ENCODE measurements at places on chromosomes 5 and 9.

- DNase-seq = no peak
Observed at GRCh38 chr9:127919253-127919815, 2.5 kb upstream of the ST6GALNAC4 start.

- DNase-seq = no peak
Observed at GRCh38 chr5:56202483-56202882, 30.6 kb downstream of the ANKRD55 start.

GRCh38 chr9:81847181-81847915 lies 80.9 kb upstream of the SPATA31D4 start:
- no peak for DNase-seq

DNA sequence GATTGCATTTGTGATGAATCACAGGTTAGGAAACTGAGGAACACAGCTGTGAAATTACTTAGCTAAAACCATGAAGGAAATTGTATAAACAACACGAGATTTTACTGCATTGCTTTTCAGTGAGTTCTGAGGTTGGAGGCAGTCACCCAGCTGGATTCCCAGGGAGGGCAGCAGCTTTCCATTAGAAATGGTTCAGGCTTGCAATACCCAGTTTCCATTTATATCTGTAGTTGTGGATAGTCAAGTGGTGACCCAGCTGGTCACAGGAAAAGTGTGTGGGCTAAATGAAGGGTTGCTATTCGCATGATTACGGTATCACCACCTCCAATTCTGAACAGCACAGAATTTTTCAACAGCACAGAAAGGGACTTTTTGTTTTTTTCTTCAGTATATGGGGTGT lies 34.3 kb upstream of the SPATA31D4 start:
- no peak for DNase-seq

GRCh38 chr9:127539259-127539981 lies 72.7 kb upstream of the STXBP1 start:
- DNase-seq = no peak

DNA sequence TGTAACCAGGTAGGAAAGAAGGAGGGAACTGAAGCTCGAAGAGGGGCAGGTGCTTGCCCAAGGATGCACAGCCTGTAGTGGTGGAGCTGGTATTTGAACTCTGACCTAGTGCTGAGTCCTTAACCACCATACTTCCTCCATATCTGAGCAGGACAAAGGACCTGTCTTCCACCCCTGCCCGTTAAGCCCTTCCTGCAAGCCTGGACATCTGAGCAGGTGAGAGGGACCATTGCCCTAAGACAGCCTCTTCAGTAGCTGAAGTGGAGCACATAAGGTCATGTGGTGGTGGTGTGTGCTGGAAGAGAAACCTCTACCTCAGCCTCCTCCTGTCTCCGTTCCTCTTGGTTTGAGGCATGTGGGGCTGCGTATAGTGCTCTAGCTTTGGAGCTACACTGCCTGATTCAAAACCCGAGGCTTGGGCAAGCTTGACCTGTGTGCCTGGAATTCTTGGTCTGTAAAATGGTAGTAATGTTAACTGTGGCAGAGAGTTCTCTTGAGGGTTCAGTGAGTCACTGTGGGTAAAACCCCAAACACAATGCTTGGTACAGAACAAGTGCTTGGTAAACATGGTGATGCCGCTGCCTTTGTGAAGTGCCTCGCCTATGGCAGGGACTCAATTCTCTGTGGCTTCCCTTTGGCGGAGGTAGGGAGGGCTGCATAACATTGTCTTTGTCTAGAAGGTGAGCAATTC lies 7.4 kb downstream of the GALNT10 start:
- DNase-seq = peak; percentile 68

- no peak for DNase-seq
Observed at GRCh38 chr5:140189977-140190871, 15.2 kb downstream of the CYSTM1 start.

DNA sequence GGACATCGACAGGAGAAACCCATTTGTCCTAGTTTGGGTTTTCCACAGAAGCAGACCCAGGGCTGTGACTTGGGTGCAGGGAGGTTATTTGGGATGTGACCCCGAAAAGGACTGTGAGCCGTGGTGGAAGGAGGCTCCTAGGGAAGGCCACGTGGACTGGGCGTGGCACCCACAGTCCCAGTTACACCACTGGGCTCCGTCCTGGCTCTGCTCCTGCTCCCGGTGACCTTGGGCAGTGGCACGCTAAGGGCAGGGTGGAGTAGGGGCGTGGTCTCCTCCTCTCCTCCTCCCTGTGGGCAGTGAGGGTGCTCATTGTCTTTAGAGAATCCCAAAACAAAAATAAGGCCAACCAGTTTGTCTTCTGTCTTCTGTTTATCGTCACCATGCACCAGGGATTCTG lies 190.1 kb downstream of the GADD45G start:
- DNase-seq = no peak

DNA sequence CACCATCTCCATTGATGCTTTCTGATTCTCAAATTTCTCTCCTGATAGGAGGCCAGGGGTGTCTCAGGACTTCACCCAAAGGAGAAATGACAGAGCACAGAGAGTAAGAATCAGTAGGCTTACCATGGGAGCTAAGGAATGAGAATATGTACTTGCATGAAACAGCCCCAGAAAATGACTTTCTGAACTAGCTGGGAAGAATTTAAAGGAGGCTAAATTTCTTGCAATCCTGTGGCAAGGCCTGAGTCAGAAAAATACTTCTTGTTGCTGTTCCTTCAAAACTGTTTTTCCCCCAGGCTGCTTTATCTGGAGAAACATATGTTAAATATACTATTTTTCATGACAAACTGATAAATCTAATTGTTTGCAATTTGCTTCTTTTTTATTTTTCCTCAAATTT lies 53.4 kb upstream of the FBXL7 start:
- DNase-seq = no peak

GRCh38 chr5:123787635-123788034 lies 275.7 kb downstream of the CSNK1G3 start:
- no peak for DNase-seq
